ENCODE measurements at places on chromosomes 3 and 15.

- peak; percentile 81 for DNase-seq
Observed at GRCh38 chr15:45399381-45400212, 21.3 kb upstream of the GATM start.

DNA sequence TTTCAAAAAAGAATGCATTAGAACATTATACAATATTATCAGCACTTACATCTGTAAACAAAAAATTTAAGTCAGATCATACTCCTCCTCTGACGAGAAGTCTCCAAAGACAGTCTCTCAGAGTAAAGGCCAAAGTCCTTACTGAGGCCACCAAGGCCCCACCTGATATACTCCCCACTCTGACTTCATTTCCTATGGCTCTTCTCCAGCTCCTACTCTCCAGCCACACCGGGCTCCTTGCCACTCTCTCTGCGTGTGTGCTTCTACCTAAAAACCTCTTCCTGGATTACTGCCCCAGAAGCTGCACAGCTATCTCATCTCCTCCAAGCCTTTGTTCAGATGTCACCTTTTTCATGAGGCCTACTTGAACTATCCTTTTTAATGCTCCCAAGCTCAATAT is 5.0 kb downstream of the DCP1A start:
- DNase-seq = no peak

DNA sequence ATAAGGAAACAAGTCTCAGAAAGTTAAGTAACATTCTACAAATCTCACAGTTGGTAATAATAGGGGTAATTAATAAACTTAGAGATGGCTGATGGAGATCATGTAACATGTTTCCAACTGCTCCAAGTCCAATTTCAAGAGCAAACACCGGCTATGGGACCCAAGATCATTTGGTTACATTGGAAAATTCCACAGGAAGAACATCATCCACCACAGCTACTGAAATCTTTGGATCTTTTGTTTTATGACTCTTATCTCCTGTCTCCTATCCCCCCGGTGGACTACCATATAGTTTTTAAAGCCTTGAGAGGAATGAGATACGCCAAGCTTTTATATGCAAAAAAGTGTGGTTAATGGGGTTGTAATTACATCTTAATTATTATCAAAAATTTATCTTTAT is 216.1 kb downstream of the WNT5A start:
- DNase-seq = no peak

DNA sequence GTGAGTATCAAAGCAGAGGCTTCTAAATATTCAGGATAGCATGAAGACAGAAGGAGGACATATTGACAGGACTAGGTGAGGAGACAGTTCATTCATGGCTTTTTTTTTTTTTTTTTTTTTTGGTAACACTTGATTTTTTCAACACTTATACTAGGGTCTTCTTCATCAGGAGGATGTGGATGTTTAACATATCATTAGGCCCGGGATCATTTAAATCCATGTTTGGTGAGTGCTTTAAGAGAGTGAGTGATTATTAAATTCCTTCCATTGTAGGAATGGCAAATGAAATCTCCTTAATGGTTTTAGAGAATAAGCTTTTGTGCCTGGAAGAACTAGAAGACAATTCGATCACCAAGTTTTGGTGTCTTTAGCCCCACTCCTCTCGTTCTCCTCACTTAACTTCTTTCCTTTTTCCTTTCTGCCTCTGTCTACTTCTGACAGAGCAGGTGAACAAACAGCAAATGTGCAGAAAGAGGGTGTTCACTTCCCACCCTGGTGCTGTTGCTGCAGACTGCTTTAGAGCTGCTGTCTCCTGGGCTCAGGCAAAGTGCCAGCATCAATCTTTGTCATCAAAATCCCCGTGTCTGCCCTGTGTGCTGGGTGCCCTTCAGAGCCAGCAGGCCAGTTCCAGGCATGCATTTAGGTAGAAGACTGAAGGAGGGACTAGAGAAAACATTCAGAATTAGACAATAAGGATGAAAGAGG is 35.6 kb upstream of the RAB11A start:
- DNase-seq = peak; percentile 41

DNA sequence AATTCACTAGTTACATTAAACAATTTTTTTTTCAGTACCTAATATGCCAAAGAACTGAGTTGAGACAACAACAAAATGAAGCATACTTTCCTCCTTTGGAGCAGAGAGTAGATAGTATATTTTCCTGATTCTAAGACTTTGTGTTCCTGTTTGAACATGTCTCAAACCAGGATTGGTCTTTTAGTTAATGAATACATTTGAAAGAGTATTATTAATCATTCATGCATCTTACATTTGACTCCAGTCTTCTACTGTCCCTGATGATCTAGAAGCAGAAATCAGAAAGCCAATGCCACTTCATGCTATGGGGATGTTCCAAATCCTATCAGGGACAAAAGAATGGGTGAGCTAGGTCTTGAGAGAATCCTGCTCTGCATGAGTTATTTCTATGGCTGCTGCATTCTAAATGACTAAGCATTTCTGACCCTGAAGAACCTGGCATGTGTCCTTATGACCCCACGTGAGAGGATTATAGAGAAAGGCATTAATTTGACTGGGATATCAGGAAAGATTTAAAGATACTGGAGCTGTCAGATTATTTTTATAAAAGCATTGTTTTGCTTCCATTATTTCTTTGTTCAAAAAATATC is 32.9 kb upstream of the MBNL1 start:
- no peak for DNase-seq

GRCh38 chr15:69491038-69491505 is 38.5 kb downstream of the RPLP1 start:
- no peak for DNase-seq

GRCh38 chr3:129587566-129588210 is 18.8 kb downstream of the PLXND1 start:
- DNase-seq = no peak

- peak; percentile 94 for DNase-seq
Observed at GRCh38 chr3:57555738-57556458, at the start of gene PDE12. Gene PDE12 (plus strand): TSS chr3:57556274. CDS start chr3:57556380, 106 bp downstream.

DNA sequence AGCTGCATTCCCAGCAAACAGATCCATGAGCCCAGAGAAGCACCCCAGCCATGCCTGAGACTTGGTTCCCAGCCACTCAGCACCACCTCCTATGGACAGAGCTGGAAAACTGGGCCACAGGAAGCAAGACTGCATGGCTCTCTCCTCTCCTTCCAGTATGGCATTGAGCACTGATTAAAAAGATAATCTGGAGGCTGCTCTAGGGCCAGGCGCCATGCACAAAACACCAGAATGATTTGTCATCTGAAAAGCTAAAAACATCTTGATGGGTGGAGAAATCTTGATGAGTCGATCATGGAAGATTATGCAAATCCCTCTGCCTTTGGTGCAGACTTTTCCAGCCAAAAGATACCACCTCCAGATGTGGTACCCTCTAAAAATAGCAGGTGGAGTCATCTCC is 62.7 kb upstream of the MRPS22 start:
- DNase-seq = no peak
